ENCODE measurements at places on chromosomes 2 and 18.
A peak's percentile ranks its signal among the peaks of the same experiment; 100 is the strongest.

DNA sequence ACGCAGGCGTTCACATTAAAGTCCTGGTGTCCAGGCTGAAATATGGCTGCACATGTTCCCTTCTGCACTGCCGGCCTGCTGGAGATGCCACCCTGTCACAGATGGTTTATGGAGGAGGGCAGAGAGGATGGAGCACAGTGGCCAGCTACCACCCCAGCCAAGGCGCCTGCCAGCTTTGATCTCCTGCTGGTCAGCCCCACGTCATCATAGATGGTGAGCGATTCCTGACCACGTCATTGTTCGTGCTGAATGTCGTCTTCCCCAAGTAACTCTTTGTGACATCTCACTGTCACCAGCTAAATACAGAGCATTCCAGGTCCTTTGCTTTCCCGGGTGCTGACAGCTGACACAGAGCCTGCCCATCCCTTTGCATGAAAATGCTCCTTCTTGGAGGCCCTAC, 248.3 kb downstream of the TTC32 start:
- DNase-seq = no peak

GRCh38 chr2:168005586-168005985, 241.8 kb downstream of the STK39 start:
- no peak for DNase-seq

GRCh38 chr2:86375623-86376022, 38.2 kb upstream of the REEP1 start:
- no peak for DNase-seq

DNA sequence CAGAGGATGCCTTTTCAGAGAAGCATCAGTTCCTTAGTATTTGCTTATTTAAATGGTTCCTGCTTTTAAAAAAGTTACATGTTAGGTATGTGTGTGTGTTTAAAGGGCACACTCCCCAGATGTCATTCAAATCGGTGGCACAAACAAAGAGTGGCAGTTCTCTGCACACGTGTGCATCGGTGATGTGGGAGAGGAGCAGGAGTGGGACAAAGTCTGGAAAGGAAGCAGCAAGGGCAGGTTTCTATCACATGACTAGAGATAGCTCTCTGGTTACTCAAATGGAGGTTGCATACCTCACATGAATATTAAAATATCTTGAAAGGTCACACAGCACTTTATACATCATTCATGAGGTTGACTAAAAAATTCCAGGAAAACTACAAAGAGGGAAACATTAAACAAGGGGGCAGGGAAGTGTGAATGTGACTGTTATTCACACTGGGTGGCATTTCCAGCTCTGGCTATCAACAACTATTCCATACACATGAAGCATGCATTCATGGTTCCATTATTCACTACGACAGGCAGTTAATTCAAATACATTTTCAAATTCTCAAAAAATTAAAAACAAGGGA, 64.7 kb downstream of the SEPTIN10 start:
- DNase-seq = no peak

GRCh38 chr2:141848191-141848590, 282.6 kb downstream of the LRP1B start:
- DNase-seq = no peak

- no peak for DNase-seq
Measured at GRCh38 chr2:151357359-151357758, at the start of gene TNFAIP6. Gene TNFAIP6, plus strand, starts transcription at chr2:151357592. Its CDS starts 75 bp downstream, at chr2:151357667.

DNA sequence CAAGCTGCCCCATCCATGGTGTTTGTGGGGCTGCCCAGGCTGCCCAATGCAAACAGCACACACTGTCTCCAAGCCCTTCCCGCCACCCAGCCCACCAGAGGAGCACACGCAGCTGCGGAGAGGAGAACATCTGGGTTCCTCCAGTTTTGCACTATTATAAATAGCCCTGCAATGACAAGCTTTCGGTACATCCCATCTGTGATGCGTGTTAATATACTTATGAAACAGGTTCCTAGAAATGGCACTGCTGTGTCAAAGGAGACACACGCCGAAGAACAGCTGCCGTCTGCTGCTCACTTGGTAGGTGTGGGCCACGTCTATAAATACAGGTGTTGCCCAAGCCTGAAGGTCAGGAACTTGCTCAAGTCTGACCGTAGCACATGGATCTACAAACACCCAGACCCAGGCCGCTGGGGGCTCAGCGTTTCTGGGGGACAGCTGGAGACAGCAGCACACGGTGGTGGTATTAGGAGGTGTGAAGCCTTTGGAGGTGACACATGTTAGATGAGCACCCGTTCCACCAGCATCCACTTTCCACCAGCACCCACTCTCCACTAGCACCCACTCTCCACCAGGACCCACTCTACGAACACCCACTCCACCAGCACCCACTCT, 34.3 kb downstream of the PXDN start:
- no peak for DNase-seq

- DNase-seq = no peak
Measured at GRCh38 chr2:112680666-112681101, 34.9 kb downstream of the SLC20A1 start.

GRCh38 chr2:177545981-177546585, 153.5 kb downstream of the AGPS start:
- no peak for DNase-seq

DNA sequence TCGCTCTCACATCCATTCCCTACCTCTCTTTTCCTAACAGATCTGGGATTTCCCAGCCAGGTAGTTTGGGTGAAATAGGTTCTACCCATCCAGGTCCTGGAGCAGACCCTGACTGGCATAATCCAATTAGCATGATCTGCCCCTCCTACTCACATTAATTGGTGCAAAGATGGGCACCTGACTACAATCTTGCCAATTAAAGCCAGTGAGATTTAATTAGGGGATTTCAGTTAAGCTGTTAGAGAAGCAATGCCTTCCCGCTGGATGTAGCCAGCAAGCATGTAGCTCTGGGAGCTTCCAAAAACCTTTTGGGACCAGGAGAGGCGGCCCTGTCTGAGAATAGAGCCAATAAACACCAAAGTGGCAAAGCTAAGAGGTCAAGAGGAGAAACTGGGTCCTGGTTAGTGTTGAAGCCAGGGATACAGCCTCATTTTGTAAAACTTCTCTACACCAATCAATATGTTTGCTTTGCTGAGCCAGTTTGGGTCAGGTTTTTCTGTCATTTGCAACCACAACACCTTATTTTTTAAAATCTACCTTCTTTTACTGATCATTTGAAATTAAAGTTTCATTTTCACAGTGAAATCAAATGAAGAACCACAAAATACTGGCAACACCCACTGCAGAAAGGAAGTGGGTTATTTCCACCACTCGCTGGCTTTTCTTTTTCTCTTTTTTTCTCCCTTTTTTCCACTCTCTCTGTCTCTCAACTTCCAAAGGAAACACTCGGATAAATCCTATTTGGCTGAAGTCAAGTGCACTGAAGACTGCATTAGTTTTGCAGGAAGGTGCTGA, 3.2 kb upstream of the TTC39C start:
- DNase-seq = no peak

DNA sequence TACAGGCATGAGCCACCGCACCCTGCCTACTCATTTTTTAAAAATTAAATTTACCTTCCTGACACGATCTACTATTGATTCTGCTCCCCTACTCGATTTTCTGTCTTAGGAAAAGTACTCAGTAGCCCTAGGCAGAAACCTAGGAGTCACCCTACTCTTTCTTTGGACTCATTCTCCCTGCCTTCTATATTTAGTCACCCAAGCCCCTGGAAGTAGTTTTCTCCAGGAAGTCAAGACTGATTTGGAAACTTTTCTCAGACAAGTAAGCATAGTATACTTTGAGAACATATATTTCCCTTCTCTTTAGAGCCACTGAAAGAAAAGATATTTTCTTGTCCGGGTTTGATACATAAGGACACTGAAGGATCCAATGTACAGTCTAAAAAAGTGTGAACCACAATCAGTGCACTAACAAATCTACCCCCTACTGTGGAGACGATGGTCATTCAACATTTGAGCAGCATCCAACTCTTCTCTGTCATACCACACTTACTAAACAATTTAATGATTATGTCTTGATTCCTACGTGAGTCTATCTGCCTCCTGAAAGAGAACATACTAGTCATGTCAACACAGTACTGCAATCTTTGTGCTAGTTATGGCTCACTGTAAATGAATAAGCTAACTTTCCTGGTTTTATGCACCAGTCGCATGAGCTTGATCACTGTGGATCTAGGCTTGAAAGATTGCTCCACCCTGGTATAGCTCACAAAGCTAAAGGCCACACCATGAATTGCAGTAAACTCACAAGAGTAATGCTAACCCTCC, 19.8 kb downstream of the YWHAQ start:
- no peak for DNase-seq

GRCh38 chr2:12587729-12588522, 128.8 kb upstream of the TRIB2 start:
- peak; percentile 44 for DNase-seq

- no peak for DNase-seq
Measured at GRCh38 chr2:239276851-239277250, 124.0 kb downstream of the HDAC4 start.

DNA sequence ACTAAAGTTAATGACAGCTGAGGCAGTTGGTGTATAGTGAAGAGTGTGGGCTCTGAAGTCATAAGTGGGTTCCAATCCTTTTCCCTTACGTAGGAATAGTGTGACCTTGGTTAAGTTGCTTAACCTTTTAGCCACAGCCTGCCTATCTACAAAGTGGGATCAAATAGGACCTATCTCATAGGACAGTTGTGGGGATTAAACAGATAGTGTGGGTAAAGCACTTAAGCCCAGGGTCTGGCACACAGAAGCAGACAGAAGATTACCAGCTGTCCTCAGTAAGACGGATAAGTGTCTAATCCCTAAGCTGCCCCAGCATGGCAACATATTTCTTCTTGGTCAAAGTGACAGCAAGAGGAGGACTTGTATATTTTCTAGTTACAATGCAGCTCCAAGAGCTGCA, 28.2 kb downstream of the UBE2F start:
- no peak for DNase-seq
